ENCODE measurements at places on chromosomes 1 and 21.

DNA sequence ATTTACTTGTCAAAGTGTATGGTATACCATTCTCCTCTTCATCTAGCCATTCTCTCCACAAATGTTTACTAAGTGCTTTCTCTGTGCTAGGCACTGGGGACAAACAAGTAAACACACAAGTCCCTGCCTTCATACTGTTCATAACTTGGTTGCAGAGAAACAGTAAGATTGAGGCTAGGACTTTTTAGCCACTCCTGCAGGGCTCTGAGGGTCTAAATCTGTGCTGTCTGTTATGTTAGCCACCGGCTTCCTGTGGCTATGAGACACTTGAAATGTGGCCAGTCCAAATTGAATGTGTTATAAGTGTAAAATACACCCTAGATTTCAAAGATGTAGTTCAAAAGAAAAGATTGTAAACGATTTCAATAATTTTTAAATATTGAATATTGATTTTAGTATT, 50.2 kb downstream of the AZIN2 start:
- no peak for DNase-seq

- no peak for DNase-seq
Measured at GRCh38 chr1:58573705-58574591, 3.1 kb downstream of the TACSTD2 start.

GRCh38 chr1:67162954-67163353, 3.3 kb upstream of the IL23R start:
- DNase-seq: no peak

- DNase-seq: no peak
Measured at GRCh38 chr21:45594721-45595489, 48.6 kb upstream of the PCBP3 start.

DNA sequence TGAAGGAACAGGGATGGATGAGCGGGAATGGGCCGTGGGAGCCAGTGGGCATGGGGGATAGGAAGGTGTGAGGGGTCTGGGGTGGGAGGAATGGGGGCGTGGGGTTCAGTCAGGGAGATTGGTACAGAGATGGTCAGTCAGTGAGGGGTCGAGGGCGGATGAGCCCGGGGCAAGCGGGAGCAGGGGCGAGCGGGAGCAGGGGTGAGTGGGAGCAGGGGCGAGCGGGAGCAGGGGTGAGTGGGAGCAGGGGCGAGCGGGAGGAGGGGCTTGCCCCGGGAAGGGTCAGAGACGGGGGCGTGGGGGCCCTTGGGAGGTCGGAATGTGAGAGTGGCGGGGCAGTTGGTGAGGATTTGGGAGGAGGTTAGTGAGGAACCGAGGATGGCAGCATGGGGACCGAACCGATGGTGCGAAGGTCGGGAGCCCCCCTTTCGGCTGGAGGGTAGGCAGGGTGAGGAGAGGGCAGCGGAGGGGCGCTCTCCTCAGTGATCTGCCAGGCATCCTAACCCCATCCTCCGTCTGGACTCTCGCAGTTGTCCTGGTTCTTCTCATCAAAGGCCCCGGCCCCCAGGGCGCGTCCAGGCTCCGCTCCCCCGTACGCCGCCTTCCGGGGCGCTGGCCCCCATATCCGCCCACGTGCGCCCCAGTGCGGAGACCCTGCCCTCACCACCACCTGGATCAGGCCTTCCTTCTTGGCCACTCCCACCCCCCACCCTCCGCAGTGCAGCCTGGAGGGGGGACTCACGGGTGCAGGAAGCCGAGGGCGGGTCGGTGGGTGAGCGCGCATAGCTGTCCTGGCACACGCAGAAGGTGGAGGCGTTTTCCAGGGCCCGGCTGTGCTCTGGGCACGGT, 11.2 kb downstream of the EPHA10 start:
- DNase-seq: no peak

DNA sequence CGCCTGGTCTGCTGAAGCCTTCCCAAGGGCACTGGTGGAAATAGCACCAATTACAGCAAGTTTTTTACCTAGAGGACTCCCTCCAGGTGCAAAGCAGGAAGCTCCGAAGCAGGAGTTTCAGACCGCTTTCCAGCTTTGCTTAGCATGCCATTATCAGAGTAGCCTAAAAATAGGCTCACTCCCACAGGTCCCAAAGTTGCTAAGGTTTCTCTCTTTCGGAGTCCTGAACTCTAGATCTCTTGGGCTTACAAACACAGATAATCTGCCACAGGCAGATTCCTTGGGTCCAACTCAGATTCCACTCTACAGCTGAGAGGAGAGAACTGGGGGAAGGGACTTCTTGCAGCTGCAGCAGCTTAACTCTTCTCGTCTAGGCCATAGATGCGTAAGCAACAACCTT, 22.5 kb downstream of the ZMYND12 start:
- no peak for DNase-seq

- DNase-seq: peak; percentile 64
Measured at GRCh38 chr1:200738949-200739651, 407 bp downstream of the CAMSAP2 start.

DNA sequence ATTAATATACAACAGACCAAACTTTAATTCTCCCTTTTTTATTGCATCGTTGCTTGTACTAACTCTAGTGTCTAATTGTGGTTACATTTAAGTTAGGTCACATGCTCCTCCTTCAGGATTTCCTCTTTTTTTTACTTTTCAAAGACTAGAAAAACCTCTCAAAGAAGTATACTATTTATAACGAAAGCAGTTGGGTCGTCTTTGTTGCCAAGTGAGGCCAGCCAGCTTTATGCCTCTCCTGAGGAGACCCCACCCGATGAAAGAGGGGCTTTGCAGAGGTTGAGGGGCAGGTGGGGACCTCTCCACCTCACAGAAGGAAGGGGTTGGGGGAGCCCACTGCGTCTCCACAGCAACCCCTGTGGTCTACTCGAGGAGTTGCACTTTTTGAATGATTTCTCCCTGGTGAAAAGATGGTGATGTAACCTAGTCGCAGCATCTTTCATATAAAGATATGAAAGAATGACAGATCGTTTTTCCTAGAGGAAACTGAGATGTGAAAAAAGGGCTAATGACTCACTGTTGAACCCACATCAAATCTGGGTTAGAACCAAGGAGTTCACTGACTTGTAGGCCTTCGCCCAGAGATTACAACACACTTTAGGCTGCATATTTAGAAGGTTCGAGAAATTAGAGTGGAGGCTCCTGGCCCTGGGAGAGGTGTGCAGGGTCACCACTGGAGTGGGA, 6.4 kb downstream of the TGFB2 start:
- no peak for DNase-seq

All from caudate nucleus (tissue), 63 donors.